ENCODE measurements at places on chromosomes 3 and 15.

GRCh38 chr15:31001702-31002101 is 10.3 kb upstream of the MTMR10 start:
- no peak for DNase-seq

DNA sequence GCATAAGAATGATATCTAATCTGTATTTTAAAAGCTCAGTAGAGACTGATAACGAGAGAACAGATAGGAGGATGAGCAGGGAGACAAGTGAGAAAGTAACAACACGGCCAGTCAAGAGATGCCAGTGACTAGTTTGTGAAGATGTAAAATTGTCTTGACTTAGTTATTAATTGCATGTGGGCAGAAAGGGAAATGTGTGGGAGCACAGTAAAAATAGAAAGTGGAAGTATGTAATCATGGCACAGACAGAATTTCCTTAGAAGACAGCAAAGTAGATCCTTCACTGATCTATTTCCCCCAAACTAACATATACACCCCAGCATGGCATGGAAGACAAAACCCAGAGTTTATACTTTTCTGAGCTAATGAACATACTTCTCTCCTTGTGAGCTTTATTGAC is 344.5 kb downstream of the FGF12 start:
- DNase-seq = no peak

DNA sequence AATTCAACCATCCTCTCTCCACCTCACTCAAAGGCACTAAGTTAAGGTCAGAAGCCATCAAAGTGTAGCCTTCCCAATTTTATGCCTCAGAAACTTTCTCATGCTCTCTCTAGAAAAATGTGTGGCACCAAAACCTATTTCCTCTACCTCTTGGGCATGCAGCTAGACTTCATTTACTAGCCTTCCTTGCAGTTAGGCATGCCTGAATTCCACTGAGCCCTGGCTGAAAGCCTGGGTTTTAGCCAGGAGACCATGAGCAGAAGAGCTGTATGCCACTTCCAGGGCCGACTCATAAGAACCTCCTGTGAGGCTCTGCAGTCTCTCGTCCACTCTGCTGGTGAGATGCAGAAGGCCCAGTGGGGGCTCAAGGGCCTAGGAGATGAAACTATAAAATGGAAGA is 145.0 kb downstream of the MYLK start:
- no peak for DNase-seq

DNA sequence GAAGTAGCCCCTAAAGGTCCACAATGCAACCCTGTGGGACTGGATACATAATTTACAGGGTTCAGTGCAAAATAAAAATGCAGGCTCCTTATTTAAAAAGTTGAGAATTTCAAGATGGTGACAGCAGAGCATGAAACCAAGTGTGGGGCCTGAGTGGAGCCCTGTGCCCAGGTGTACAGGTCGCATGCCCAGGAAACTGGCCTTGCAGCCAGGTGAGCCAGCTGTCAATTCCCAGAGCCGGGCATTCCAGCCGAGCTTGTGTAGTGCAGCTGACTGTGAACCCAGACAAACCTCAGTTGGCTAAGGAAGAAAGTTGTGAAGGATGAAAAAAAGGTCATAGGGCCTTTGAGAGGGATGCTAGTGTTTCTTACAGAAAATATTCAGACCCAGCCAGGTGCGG is 27.6 kb downstream of the POPDC2 start:
- DNase-seq = no peak

DNA sequence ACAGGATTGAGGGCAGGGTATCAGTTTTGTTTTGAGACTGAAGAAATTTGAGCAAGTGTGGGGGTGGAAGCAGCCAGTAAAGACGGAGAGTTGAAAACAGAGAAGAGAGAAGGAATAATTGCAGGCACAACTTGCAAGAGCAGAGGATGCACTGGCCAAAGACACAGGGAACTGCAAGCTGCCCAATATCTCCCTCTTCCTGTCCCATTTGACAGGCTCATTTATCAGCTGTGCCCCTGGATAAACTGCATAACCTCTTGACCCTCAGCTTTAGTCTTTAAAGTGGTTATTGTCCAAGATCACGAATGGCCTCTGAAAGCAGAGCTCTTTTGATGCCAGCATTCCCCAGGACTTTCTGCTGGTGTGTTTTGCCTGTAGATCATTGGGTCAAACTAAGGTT is 5.0 kb upstream of the RAMAC start:
- DNase-seq = no peak

DNA sequence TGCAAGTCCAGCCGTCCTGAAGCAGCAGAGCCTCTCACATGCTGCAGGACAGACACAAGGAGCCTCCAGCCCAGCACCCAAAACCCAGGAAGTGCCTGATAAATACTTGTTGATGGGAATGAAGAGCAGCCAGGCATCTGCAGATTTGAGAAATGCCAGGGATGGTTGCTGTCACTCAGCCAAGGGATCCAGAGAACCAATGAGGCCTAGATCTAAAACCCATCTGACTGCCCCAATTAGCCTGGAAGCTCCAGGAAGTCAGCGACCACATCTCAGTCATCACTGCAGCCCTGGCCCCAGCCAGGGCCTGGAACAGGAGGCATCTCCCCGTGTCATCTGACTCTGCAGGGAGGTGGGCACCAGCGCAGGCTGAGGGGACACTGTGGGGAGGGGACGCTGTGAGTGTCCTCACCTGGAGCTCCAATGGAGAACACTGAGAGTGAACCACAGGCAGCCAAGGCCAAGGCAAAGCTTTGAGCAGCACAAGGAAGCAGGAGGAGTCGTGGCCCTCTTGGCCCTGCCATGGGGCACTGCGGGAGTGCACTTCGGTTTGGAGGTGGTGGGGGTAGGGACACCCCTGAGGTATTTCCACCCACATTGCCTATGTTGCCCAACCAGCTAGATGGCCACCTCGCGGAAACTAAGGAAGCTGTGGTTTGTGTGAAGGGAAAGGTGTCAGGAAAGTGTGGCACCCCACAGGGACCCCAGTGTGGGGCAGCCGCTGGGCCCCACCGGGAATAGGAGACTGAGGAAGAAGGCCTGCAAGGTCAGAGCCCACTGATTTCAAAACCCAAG is 229.5 kb downstream of the VPS13C start:
- DNase-seq = no peak

GRCh38 chr15:29105151-29105854 is 164.3 kb downstream of the NSMCE3 start:
- no peak for DNase-seq

- DNase-seq = no peak
Measured at GRCh38 chr3:194169595-194169994, 33.6 kb downstream of the HES1 start.

- no peak for DNase-seq
Measured at GRCh38 chr3:144312702-144313101, 341.1 kb downstream of the DIPK2A start.

GRCh38 chr3:149390772-149391212 is 13.3 kb upstream of the TM4SF1 start:
- DNase-seq = no peak

- no peak for DNase-seq
Measured at GRCh38 chr3:185959609-185960521, 22.1 kb upstream of the TRA2B start.

GRCh38 chr3:8453153-8453552 is 48.5 kb upstream of the LMCD1 start:
- no peak for DNase-seq

- DNase-seq = no peak
Measured at GRCh38 chr15:62153228-62153627, 11.9 kb downstream of the C2CD4B start.

DNA sequence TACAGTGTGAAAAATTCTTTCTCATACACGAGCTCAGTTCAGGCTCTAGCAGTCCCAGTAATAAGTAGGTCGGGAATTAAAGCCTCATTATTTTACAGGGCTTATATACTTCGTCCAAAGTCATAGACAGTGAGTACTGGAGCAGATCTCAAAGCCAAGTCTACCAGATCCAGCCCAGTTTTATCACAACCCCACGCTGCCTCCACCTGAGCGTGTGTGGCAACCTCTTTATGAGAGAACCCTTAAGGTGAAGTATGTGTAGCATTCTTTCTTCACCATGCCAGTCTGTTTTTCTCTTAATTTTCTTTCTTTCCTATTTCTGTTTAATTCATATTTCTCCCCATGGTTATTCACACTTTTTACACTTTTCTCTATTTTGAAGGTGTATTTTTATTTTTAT is 574.6 kb upstream of the ARPP21 start:
- DNase-seq = no peak

DNA sequence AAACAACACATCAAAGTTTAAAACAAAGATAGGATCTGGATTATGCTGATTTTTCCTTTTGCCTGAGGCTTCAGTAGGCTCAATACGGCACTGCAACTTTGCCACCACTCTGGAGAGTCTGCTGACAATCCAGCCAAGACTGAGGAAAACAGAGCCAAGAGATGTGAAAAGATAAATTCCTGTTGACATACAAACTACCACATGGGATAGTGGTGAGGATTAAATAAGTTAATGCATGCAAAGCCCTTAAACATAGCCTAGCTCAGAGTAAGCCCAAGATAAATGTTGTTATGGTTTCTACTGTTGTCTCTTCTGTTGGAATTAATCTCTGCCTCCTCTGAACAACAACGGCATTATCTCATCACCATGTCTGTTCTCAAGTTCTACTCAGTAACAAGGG is 245.9 kb upstream of the LMCD1 start:
- no peak for DNase-seq

DNA sequence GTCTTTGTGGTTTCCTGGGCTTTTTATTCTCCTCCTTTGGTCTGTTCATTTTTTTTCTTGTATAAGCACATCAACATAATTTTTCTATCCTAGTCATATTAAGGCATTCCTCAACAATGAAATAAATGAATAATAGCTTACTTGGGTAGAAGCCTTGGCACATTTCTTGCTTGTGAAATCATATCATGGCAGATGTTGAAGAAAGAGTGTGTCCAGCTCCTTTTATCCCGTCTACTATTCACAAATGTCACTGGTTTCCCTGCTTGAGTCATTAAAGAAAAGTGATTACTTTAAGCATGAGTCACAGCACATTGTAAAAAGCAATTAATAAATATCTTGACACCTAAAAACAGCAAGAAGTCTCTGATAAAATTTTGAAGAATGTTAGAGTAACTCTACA is 42.1 kb downstream of the MINAR1 start:
- DNase-seq = no peak

GRCh38 chr3:126149256-126149902 is 31.0 kb downstream of the ALDH1L1 start:
- DNase-seq = no peak

DNA sequence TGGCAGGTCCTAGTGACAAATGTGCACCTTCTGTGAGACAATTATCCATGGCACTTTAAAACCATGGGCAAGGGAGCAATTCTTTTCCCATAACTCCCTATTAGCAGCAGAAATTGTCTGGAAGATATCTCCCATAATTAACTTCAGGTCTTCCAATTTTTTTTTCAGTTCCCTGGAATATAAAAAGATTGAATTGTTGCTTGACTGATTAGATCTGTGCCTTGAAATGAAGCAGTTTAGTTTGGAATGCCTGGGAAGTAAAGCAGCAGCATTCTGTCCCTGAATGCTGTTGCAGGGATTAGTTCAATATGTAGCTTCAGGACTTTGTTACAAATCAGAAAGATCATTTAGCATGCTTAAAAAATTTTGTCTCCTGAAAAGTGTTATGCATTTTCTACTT is 137.0 kb upstream of the GOLGA6L4 start:
- no peak for DNase-seq

GRCh38 chr3:140770977-140771667 is 93.3 kb downstream of the TRIM42 start:
- no peak for DNase-seq

- DNase-seq = no peak
Measured at GRCh38 chr3:21942328-21942727, 191.3 kb upstream of the ZNF385D start.

DNA sequence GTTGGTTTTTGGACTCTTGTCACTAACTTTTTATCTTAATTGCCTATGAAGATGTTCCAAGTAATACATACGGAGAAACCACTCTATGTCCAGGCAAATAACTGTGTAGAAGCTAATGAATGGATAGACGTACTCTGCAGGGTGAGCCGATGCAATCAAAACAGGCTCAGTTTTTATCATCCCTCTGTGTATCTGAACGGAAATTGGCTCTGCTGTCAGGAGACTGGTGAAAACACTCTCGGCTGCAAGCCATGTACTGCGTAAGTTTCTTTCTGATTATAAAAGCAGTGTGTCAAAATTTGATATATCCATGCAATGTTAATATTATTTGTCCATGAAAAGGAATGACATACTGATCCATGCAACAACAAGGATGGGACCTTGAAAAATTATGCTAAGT is 121.6 kb downstream of the RASA2 start:
- no peak for DNase-seq

- no peak for DNase-seq
Measured at GRCh38 chr15:64251658-64252057, 88.8 kb upstream of the PPIB start.

Measured in stimulated activated CD8-positive, alpha-beta memory T cell treated with anti-CD3 and anti-CD28 coated beads, Interleukin-7, amount 100 ng/mL, for 1 hour (primary cell).